ENCODE measurements at places on chromosomes 6 and 20.

DNA sequence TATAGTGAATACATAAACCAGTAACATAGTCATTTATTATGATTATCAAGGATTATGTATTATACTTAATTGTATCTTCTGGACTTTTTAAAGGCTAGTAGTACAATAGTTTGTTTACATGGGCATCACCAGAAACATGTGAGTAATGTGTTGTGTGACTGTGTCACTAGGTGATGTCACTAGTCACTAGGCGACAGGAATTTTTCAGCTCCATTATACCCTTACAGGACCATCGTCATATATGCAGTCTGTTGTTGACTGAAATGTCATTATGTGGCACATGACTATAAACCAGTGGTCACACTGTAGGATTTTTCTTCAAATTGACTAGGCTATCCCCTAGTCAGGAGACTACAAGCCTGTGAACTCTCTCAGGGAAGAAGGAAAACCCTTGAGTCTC lies 86.5 kb upstream of the CENPW start:
- DNase-seq: no peak
- no peak overlapping the region for H3K4me3 ChIP-seq
- no peaks in the 10 kb centered on the region for H3K4me1 ChIP-seq
- H3K27ac ChIP-seq: no peak overlapping the region
- no peaks in the 10 kb centered on the region for H3K27me3 ChIP-seq
- no peaks in the 10 kb centered on the region for H3K36me3 ChIP-seq

DNA sequence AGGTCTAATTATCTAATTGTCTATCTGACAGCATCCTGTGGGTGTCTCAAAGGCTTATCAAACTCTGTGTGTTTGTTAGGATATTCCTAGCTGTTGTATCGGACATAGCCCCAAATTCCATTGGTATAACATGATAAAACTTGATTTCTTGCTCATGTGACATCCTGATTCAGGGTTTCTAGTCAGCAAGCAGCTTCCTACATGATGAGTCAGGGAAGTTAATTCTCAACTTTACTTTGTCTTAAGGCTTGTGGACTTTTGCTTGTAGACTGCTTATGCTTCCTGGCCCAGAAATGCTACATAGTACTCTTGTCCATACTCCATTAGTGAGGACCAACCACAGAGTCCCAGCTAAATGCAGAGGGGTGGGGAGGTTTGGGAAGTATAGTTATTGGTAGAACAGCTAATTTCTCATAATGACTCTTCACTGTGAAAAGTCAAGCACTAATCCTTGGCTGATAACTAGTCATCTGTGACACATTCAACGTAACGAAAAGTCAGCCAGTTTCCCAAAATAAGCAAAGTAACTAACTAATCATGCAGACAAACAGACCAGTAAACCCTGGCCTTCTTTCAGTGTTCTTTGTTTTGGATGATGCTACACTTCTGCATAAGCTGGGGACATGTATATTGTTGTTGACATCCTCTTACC lies 25.8 kb downstream of the NKAIN2 start:
- H3K4me3 ChIP-seq: no peak overlapping the region
- H3K4me1 ChIP-seq: no peaks in the 10 kb centered on the region
- H3K27me3 ChIP-seq: no peaks in the 10 kb centered on the region
- no peak overlapping the region for H3K27ac ChIP-seq

- H3K4me3 ChIP-seq: no peak overlapping the region
- H3K27ac ChIP-seq: no peak overlapping the region
- H3K36me3 ChIP-seq: no peaks in the 10 kb centered on the region
- H3K4me1 ChIP-seq: peaks cover 3% of the 10 kb centered on the region
- no peak for DNase-seq
Observed at GRCh38 chr6:127939442-127940066, 38.7 kb upstream of the THEMIS start.

DNA sequence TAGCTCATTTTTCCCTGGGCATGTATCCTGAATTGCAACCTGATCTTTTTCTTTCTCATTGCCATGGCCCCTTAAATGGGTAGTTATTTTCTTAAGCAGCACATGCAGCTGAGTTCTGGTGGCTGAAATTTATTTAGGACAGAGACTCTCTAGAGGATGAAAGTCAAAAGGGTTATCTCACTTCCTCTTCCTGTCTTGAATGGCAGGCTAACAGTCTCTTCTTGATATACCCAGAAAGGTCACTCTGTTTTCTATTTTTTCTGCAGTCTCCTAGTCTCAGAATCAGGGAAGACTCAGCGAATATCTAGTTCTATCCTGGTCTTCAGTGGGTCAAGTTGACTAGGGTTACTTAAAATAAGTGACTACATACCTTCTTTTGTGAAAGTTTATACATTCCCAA lies 243.3 kb downstream of the EPHA7 start:
- no peak overlapping the region for H3K4me3 ChIP-seq
- no peaks in the 10 kb centered on the region for H3K36me3 ChIP-seq
- no peaks in the 10 kb centered on the region for H3K27me3 ChIP-seq
- DNase-seq: no peak
- no peak overlapping the region for H3K27ac ChIP-seq
- H3K4me1 ChIP-seq: no peaks in the 10 kb centered on the region

GRCh38 chr6:12238219-12238618 lies 51.9 kb upstream of the EDN1 start:
- H3K4me1 ChIP-seq: peaks cover 8% of the 10 kb centered on the region
- H3K27ac ChIP-seq: no peak overlapping the region
- no peak for DNase-seq
- no peak overlapping the region for H3K4me3 ChIP-seq
- H3K36me3 ChIP-seq: no peaks in the 10 kb centered on the region
- H3K27me3 ChIP-seq: no peaks in the 10 kb centered on the region
